Activated naive CD8-positive, alpha-beta T cell treated with anti-CD3 and anti-CD28 coated beads for 36 hours (primary cell): ENCODE measurements at places on chromosomes 1 and 21.

- no peak overlapping the region for H3K27ac ChIP-seq
- H3K4me3 ChIP-seq = no peak overlapping the region
- H3K4me1 ChIP-seq = no peaks in the 10 kb centered on the region
- DNase-seq = no peak
Measured at GRCh38 chr1:245277276-245277675, 122.5 kb downstream of the KIF26B start.

GRCh38 chr21:37896788-37897187 lies 19.5 kb downstream of the KCNJ6 start:
- H3K27me3 ChIP-seq = peaks cover 24% of the 10 kb centered on the region
- no peaks in the 10 kb centered on the region for H3K4me1 ChIP-seq
- H3K27ac ChIP-seq = no peak overlapping the region
- no peaks in the 10 kb centered on the region for H3K36me3 ChIP-seq
- DNase-seq = no peak

DNA sequence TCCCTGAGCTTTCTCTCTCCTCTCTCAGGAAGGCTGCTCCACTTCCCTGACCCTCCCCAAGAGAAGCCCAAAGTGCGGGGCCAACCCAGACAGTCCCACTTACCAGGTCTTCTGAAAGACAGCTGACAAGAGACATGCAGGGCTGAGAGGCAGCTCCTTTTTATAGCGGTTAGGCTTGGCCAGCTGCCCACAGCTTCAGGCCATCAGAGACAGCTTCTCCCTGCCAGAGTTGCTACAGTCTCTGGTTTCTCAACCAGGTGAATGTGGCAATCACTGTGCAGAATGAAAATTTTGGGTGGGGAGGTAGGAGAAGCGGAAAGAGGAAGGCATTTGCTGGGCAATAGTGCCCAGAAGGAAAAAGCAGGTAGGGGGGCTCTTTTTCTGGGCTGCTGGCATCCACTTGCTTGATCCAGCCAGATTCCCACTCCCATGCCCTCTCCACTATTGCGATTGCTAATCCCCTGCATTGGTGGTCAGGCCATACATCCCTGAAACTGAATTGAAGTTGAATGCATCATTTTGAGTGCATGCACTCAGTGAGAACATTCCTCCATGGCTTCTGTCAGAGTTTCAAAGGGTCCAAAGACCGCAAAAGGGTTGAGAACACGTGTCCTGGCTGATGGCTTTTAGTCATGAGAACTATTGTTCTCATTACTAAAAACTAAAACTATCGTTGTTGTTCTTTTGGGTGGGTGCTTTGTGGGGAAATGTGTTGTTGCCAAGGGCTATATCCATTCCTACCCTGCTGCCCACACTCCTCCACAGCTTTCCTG lies at the start of gene S100A8:
S100A8 (minus strand) TSS at position 136 of the 773 bp plus-strand sequence. CDS start 538 bp downstream, outside the sequence.
- no peak within 1 kb of the TSS for H3K27ac ChIP-seq
- no peaks in the 10 kb centered on the region for H3K4me1 ChIP-seq
- no peak within 1 kb of the TSS for H3K4me3 ChIP-seq
- no peak for DNase-seq

- H3K4me1 ChIP-seq = no peaks in the 10 kb centered on the region
- no peak overlapping the region for H3K4me3 ChIP-seq
- H3K36me3 ChIP-seq = no peaks in the 10 kb centered on the region
- H3K27ac ChIP-seq = no peak overlapping the region
- H3K27me3 ChIP-seq = no peaks in the 10 kb centered on the region
Measured at GRCh38 chr1:177091040-177091439, 73.5 kb downstream of the ASTN1 start.

DNA sequence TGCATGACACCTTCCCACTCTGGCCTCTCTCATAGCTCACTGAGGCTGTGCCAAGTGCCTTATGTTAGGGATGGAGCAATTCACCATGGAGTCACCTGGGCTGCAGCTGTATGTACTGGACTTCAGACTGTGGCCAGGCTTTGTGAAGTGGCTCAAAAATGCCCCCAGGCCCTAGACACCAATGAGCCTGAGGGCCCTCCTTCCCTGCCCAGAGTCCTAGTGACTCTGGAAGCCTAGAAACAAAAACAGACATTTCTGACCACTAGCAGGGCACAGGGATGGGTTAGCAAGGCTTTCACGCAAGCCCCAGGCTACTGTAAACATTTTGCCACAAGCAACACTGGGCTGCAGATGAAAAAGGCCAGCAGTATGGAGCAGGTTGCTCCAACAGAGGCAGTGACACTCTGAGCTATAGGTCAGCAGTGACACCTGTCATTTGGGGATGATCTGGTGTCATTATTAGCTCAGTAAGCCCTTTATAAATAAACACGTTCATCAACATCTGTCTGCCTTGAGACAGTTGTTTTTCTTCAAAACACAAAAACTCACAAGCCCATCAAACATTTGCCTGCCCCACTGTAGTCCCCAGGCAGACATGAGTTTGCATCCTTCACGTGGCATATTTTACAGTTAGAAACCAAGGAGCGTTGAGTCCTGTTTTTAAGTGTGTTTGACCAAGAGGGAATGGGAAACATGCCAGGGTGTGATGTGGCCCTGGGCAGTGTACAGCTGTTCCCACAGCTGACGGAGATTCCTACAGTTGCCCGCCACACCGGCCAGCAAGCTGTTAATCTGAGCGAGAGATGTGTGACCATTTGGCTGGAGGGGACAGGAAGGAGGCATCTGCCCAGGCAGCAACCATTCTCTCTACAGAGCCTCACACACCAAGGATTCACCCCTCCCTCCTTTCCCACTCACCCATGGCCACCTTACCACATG lies 66.8 kb downstream of the KCNN3 start:
- H3K4me1 ChIP-seq = peaks cover 4% of the 10 kb centered on the region
- no peak for DNase-seq
- H3K27ac ChIP-seq = no peak overlapping the region
- H3K27me3 ChIP-seq = no peaks in the 10 kb centered on the region
- no peaks in the 10 kb centered on the region for H3K36me3 ChIP-seq
- no peak overlapping the region for H3K4me3 ChIP-seq

GRCh38 chr1:25700626-25701025 lies 84.0 kb downstream of the MAN1C1 start:
- H3K4me1 ChIP-seq = peaks cover 49% of the 10 kb centered on the region
- peaks cover 8% of the 10 kb centered on the region for H3K36me3 ChIP-seq
- H3K4me3 ChIP-seq = no peak overlapping the region
- no peaks in the 10 kb centered on the region for H3K27me3 ChIP-seq
- no peak overlapping the region for H3K27ac ChIP-seq

DNA sequence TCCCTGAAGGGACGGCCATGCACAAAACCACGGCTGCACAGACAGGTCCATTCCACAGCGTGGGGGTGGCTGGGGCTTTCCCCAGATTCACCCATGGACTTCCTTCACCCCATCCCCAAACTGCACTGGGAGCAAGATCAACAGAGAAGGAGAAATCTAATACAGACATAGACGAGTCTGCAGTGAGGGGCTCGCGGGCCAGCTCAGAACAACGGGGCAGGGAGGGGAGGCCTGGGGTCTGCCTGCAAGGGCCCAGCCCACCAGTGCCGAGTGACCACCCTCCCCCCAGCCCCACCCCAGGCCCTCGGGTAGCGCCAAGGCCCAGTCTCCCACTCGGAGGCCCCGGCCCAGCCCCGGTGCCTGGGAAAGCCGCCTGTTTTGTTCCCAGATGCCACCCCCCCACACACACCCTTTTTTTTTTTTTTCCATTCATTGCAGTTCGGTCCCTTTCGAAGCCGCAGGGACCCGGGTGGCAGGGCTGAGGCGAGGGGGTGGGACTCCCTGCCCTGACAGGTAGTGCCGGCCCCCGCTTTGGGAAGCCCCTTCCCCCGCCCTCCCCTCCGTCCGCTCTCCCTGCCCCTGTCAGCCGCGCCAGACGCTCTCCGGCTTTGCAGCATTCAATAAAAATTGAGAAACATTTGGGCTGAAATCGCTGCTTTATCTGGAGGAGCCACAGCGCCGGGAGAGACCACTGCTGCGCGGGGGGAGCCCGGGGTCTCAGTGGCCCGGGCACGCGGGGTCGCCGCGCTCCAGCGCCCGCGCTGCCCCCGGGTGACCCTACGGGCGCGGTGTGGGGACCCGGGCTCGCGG lies 543 bp upstream of the EPHB2 start:
- H3K4me3 ChIP-seq = peak overlapping the region; percentile 43
- no peak overlapping the region for H3K27ac ChIP-seq
